ENCODE measurements at places on chromosomes 2 and 18.

DNA sequence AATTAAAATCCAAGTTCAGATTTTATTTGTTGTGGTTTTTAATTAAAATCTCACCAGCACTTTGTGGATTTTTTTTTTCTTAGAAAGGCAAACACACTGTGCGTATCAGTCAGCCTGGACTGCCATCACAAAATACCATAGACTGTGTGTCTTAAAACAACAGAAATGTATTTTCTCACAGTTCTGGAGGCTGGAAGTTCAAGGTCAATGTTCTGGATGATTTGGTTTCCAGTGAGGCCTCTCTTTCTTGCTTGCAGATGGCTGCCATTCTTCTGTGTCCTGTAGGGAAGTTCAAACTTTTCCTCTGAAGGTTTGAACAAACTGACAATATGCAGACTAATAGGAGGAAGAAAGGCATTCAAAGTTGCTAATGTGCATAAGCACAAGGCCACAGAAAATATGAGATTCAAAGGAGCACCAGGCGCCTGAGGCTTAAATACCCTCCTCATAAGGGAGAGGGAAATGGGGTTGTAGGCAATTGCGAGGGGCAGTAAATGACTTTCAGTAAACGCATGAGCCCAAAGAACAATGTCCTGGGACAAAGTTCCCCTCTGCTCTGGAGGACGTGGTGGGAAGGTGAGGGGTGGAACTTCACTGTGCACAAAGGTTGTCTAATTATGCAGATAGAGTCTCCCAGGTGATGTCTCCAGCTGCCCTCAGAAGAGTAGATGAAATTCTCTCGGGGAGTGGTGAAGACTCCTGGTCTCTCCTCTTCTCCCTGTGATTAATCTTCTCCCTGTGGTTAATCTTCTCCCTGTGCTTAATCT is 26.5 kb upstream of the KCNF1 start:
- DNase-seq = no peak

DNA sequence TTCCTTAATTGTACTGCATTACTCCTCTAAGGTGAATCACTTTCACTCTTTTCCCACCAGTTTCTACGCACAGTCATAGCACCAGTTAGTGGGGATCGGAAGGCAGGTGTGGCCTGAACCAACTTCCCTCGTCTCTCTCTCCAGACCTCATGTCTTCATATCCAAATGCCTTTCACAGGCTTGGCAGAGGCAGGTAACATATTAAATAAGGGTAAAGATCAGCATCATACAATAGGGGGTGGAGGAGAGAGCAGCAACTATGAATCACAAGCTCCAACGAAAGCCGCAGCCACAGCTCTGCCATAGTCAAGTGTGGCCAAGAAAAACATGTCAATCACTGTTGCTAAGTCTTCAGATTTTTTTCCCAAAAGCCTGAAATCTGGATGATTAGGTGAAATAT is 40.3 kb downstream of the AP1S3 start:
- no peak for DNase-seq

GRCh38 chr2:225008179-225008856 is 34.0 kb downstream of the DOCK10 start:
- DNase-seq = no peak

- DNase-seq = no peak
These were observed 267.9 kb downstream of the LPIN1 start for GRCh38 chr2:12014088-12014960.

GRCh38 chr2:30691091-30691947 is 115.9 kb downstream of the CAPN13 start:
- no peak for DNase-seq

DNA sequence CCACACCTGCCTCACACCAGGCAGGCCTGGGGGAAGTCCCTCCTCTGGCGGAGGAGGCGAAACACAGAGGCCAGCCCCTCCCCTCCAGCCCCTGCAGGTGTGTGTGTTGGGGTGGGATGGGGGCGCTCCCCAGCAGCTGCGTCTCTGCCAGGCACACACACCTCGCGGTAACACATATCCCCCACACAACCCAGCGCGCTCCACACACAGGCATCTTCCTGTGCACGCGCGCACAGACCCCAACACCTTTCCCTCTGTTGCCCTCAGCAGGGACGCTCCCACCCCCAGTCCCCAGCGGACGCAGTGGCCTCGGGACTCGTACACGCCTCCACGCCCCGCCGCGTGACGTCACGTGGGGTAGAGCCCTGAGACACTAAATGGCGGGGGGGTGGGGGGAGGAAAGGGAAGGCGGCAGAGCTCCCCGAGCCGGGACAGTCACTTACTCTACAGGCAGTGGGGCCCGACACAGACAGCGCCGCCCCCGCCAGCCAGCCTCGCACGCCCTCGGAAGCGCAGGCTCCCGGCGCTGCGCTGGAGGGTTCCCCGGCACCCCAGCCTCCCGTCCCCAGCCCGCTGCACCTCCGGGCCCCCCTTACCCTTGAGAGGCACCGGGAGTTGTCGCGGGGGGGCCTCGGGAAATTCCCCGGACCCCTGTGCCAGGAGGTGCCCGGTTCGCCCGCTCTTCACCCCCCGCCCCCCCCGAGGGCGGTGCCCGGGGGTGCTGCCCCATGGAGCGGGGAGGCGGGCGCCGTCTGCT is at the start of gene WNT10A:
Gene WNT10A, plus strand, starts transcription at position 751 of the 757 bp plus-strand sequence. CDS start 144 bp downstream, outside the sequence.
- DNase-seq = no peak

GRCh38 chr18:75923169-75923568 is 495.7 kb upstream of the SMIM21 start:
- DNase-seq = no peak

- no peak for DNase-seq
These were observed 1.6 kb downstream of the KCNJ3 start for GRCh38 chr2:154700136-154700535.

GRCh38 chr2:127153691-127154158 is 46.8 kb upstream of the BIN1 start:
- DNase-seq = no peak

DNA sequence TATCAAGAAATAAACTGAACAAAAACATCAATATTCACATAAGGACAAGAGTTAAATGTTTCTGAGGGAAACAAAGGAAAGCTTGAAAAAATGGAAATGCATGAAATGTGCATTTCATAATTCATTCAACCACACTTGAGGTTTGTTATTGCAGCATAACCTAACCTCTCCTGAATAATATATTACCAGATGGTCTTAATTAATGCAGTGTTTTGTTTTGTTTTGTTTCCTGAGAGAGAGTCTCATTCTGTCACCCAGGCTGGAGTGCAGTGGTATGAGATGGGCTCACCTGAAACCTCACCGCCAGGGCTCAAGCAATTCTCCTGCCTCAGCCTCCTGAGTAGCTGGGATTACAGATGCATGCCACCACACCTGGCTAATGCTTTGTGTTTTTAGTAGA is 139.9 kb upstream of the PIEZO2 start:
- DNase-seq = no peak

GRCh38 chr2:238024986-238025385 is 35.8 kb upstream of the SCLY start:
- DNase-seq = no peak

- DNase-seq = no peak
These were observed 107.0 kb downstream of the RAPGEF4 start for GRCh38 chr2:172842511-172843265.

DNA sequence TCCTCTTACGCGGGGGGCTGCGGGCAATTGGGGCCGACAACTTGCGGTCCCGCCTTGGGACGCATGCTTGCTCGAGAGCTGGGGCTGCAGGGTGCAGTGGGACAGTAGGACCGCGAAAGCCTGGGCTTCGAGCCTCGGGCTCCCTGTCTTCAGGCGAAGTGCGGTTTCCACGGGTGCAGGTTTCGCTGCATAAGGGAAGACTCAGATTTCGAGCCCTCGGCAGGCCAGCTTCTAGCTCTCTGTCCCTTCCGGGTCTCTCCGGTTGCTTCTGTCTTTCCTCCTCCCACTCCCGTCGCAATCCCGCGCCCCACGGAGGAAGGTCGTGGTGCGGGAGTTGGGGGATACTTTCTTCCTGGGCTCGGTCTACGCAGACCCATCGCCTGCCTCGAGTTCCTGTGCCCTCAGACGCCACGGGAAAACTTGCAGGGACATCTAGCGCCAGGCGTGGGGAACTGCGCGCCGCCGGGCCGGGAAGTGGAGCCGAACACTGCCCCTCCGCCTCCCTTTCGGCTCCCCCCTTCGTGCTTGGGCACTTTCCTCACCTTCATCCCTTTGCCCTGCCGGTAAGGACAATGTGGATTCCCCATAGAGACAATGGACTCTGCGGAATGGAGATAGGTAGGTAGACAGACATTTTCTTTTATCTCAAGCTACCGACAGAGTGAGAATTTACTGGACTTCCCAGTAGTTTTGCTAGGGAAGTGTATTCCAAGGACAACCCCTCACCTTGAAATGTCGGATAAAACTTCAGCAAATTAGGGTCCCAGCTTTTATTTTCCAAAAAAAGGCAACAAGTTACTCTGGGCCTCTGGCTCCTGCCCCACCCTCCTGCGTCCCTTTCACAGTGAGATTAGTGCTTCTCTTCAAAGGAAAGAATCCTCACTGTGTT is 4.2 kb upstream of the HOXD13 start:
- DNase-seq = no peak

- no peak for DNase-seq
These were observed 13.6 kb downstream of the GORASP2 start for GRCh38 chr2:170942615-170943014.

- DNase-seq = no peak
These were observed 554.8 kb downstream of the PIK3C3 start for GRCh38 chr18:42509750-42510415.

DNA sequence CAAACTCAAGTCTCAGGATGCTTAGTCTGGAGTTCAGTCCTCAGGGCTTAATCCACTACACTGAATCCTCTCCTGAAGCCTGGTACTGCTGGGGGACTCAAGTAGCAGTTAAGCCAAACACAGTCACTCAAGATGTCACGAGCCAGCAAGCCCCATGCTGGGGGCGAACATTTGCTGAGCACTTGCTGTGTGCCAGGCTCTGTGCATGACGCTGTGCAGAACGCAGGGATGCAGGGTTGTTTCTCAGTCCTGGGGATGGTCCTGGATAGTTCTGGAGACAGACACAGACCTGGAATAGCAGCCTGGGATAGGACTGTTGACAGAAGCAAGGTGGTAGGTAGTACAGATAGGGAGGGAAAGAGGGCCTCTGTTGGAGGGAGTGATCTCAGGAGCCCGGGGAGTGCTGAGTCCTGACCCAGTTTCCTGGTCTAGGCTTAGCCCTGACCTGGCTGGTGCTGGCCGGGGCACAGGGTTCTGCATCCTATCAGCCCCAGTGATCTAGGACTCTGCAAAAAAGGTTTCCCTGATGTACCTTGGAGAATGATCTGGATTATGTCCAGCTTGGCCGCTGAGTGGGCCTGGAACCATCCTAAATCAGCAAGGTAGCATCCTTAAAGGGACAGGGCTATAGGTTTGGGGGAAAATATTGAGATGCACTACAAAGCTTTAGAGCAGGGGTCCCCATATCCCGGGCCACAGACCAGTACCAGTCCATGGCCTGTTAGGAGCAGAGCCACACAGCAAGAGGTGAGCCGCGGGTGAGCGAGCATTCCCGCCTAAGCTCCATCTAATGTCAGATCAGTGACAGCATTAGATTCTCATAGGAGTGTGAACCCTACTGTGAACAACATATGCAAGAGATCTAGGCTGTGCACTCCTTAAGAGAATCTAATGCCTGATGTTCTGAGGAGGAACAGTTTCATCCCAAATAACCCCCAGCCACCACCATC is 54.7 kb upstream of the OTOF start:
- DNase-seq = no peak

GRCh38 chr2:205531072-205531471 is 151.2 kb upstream of the NRP2 start:
- no peak for DNase-seq

GRCh38 chr2:105912081-105912480 is 167.4 kb downstream of the NCK2 start:
- DNase-seq = no peak

DNA sequence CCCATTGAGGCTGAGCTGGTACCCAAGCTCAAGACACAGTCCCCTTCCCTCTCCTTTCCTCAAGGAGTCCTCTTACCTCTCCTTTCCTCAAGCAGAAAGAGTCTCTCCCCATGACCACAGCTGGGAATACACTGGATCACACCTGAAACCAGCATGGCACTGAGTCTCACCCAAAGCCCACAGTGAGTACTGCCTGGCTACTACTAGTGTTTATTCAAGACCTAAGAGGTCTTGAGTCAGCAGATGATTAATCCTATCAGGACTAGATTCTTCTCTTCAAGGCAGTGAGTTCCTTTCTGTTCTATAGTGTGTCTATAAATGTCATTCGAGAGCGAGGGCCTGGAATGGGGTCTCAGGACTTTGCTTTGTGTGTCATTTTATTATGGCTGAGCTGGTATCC is 111.4 kb downstream of the METTL4 start:
- DNase-seq = no peak

DNA sequence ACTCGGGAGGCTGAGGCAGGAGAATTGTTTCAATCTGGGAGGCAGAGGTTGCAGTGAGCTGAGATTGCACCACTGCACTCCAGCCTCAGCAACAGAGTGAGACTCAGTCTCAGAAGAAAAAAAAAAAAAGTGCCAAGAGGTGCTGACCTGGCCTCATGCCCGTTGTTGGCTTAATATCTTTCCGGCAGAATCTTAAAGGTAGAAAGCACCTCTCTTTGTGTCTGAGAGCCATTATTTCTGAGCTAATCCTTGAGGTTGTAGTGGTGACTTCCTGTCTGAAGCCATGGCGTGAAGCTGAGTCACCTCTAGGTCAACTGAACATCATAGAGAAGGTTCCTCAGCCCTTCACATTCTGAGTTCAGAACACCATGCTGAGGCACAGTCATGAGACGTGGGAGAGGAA is 60.4 kb downstream of the WDSUB1 start:
- DNase-seq = no peak

GRCh38 chr2:235468978-235469655 is 24.7 kb upstream of the AGAP1 start:
- no peak for DNase-seq

- DNase-seq = no peak
These were observed 14.5 kb downstream of the NAB1 start for GRCh38 chr2:190663348-190663747.

DNA sequence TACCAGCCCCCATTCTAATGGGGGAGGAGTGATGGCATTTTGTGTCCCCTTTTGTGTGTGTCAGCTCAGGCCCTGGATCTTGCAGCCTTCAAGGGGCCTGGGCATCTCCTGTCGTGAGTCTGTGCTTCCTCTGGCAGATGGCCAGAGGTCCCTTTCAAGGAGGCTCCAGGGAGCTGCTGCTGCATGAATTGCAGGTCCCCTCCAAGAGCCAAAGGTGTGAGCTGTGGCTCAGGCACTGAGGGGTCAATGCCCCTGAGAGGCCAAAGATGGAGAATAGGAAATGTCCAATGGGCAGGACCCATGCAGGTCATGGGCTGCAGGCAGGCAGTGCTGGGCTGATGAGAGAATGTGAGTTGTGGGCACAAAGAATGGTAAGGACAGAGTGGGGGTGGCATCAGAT is 10.4 kb downstream of the MAB21L4 start:
- DNase-seq = no peak

GRCh38 chr2:20197192-20197591 is 27.7 kb downstream of the SDC1 start:
- no peak for DNase-seq

DNA sequence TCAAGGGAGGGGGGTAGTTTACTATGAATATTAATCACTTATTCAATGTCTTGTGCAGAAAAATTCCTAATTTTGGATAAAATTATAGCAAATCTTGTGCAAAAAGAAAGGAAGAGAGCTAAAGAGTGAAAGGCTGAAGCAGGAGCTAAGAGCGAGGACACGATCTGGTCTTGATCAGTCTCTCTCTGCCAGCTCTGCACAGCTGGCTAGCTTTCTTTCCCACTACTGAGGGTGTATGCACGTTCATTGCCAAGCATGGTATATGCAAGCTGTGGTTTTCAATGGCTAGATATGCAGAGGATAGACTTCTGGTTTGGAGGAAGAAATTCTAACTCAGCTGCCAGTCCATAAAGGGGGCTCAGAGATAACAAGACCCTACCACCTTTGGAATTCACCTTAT is 297.3 kb downstream of the CYRIA start:
- no peak for DNase-seq

GRCh38 chr18:28581521-28582071 is 404.7 kb upstream of the CDH2 start:
- DNase-seq = no peak
